Spleen (tissue), 13 donors: ENCODE measurements at places on chromosomes 2 and 18. TPM values are rescaled to one million over a fixed set of nuclear protein-coding genes. Genes with fewer than 3 reads are reported as not detected.

Gene IL1A
- not detected for total RNA-seq

Gene SP3
- 104 TPM for total RNA-seq

Gene SLC9A4
- not detected for total RNA-seq

Gene TXNDC2
- total RNA-seq = 0.37 TPM

DNA sequence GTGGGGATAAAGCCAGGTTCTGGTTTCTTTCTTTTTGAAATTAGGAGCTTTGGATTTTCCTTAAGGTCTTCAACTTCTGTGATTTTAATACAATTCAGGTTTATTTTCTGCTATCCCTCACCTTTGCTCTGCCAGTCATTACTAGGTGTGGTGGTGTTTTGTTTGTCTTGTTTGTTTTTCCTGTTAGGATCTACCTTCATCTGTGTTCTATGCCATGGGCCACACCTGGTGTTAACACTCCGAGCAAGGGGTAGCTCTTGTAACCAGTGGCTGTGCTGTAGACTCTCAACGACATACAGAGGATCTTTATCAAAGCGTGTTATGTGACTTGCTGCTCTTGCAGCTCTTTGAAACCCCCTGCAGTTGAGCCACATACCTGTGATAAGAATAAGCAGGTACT lies 38.6 kb downstream of the MGAT5 start:
- DNase-seq = no peak
- no peaks in the 10 kb centered on the region for H3K36me3 ChIP-seq
- H3K4me1 ChIP-seq = peaks cover 89% of the 10 kb centered on the region

- DNase-seq = no peak
- H3K27me3 ChIP-seq = no peaks in the 10 kb centered on the region
These were observed 30.3 kb upstream of the ACYP2 start for GRCh38 chr2:54085069-54085468.

GRCh38 chr2:209977386-209978239 lies 24.8 kb upstream of the RPE start:
- DNase-seq = no peak
- no peaks in the 10 kb centered on the region for H3K36me3 ChIP-seq
- H3K27ac ChIP-seq = no peak overlapping the region
- H3K4me1 ChIP-seq = no peaks in the 10 kb centered on the region

DNA sequence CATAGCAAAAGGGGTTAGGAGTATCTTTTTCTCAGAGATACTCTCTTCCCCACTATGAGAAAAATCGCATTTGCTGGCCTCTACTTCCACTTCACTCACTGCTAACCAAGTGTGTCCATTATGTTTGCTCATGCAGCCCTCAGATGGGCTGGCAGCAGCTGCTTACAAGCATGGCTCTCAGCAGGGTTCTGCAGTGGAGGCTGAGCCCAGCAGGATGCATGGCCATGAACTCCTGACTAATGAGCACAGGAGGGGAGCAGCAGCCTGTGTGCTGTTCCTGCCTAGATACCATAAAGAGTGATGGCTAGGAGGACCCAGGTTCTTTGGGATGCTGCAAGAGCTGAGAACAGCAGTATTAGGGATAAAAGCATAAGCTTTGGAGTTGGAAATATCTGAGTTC lies 316.9 kb upstream of the THSD7B start:
- no peaks in the 10 kb centered on the region for H3K27me3 ChIP-seq

- no peak for DNase-seq
- H3K4me3 ChIP-seq = no peak overlapping the region
- no peak overlapping the region for H3K27ac ChIP-seq
- H3K4me1 ChIP-seq = peaks cover 14% of the 10 kb centered on the region
These were observed 213.7 kb downstream of the TRIB2 start for GRCh38 chr2:12930391-12930790.

GRCh38 chr2:48312126-48312525 lies 217.8 kb upstream of the STON1 start:
- no peak for DNase-seq
- peaks cover 34% of the 10 kb centered on the region for H3K4me1 ChIP-seq
- H3K4me3 ChIP-seq = no peak overlapping the region
- no peaks in the 10 kb centered on the region for H3K27me3 ChIP-seq
- no peak overlapping the region for H3K27ac ChIP-seq
- H3K36me3 ChIP-seq = no peaks in the 10 kb centered on the region

DNA sequence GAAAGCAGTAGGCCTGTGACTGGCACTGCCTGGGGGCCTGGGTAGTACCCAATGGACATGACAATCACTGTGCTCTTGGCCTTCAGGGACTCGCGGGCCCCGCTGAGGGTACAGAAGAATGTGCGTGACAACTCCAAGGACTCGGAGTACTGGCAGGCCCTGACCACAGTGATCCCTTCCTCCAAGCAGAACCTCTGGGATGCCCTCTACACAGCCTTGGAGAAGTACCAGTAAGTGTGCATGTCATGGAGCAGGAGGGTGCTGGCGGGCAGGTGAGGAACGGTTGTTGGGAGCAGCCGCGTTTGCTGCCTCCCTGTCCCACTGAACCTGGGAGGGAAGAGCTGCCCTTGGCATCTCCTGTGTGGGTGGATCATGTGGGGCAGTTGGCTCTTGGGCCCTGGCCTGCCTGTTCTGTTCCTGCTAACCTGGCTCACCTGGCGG lies 23.3 kb downstream of the OTOF start:
- H3K4me1 ChIP-seq = peaks cover 60% of the 10 kb centered on the region
- no peaks in the 10 kb centered on the region for H3K36me3 ChIP-seq
- H3K27me3 ChIP-seq = no peaks in the 10 kb centered on the region
- no peak overlapping the region for H3K4me3 ChIP-seq
- no peak overlapping the region for H3K27ac ChIP-seq

GRCh38 chr2:233489666-233490065 lies 76.9 kb downstream of the USP40 start:
- H3K27me3 ChIP-seq = no peaks in the 10 kb centered on the region
- H3K27ac ChIP-seq = no peak overlapping the region
- DNase-seq = no peak
- no peak overlapping the region for H3K4me3 ChIP-seq

DNA sequence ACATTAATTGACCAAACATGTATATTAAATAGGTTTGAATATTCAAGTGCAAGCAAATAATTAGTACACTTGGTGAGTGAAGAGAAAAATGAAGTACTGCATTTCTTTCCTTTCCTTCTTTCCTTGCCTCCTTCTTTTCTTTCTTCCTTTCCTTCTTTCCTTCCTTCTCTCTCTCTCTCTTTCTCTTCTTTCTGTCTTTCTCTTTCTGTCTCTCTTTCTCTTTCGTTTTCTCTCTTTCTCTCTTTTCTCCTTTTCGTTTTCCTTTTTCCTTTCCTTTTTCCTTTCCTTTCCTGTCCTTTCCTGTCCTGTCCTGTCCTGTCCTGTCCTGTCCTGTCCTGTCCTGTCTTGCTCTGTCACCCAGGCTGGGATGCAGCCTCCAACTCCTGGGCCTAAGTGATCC lies 119.6 kb downstream of the SH3RF3 start:
- no peaks in the 10 kb centered on the region for H3K27me3 ChIP-seq
- H3K36me3 ChIP-seq = no peaks in the 10 kb centered on the region
- no peak for DNase-seq
- peaks cover 27% of the 10 kb centered on the region for H3K4me1 ChIP-seq
- H3K4me3 ChIP-seq = no peak overlapping the region
- H3K27ac ChIP-seq = no peak overlapping the region

- DNase-seq = no peak
- no peaks in the 10 kb centered on the region for H3K4me1 ChIP-seq
- H3K4me3 ChIP-seq = no peak overlapping the region
- no peaks in the 10 kb centered on the region for H3K27me3 ChIP-seq
- no peaks in the 10 kb centered on the region for H3K36me3 ChIP-seq
These were observed 31.0 kb downstream of the RBM43 start for GRCh38 chr2:151230627-151231140.

DNA sequence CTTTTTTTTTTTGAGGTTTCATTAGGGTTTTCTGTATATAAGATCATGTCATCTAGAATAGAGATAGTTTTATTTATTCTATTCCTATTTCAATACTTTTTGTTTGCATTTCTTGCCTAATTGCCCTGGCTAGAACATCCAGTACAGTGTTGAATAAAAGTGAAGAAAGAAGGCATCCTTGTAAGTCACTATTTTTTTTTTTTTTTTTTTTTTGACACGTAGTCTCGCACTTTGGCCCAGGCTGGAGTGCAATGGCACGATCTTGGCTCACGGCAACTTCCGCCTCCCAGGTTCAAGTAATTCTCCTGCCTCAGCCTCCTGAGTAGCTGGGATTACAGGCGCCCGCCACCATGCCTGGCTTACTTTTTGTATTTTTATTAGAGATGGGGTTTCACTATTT lies 27.8 kb upstream of the RANBP2 start:
- H3K36me3 ChIP-seq = peaks cover 2% of the 10 kb centered on the region
- H3K4me1 ChIP-seq = no peaks in the 10 kb centered on the region

GRCh38 chr2:105925390-105925789 lies 180.7 kb downstream of the NCK2 start:
- no peaks in the 10 kb centered on the region for H3K27me3 ChIP-seq
- no peak overlapping the region for H3K27ac ChIP-seq
- no peak for DNase-seq
- H3K36me3 ChIP-seq = no peaks in the 10 kb centered on the region

DNA sequence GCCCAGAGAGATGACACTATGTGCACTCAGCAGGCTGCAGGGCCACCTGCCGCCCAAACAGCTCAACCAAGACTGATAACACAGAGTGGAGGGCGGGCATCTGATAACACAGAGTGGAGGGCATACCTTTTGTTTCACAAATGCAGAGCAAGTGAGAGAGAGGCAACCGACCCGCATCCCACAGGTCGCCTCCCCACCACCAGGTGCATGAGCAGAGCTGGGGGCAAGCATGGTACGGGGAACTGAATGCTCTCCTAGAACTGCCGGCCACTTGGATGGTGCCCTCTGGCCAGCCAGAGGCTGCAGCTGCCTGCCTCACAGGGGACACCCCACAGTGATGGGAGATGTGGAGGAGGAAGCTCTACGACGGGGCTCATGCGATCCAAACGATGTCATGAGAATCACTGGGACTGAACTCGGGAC lies 49.5 kb downstream of the ANO7 start:
- H3K36me3 ChIP-seq = peaks cover 100% of the 10 kb centered on the region
- H3K27ac ChIP-seq = no peak overlapping the region
- peaks cover 14% of the 10 kb centered on the region for H3K4me1 ChIP-seq
- no peak overlapping the region for H3K4me3 ChIP-seq
- no peaks in the 10 kb centered on the region for H3K27me3 ChIP-seq

- no peaks in the 10 kb centered on the region for H3K27me3 ChIP-seq
These were observed 95.4 kb downstream of the RTN4 start for GRCh38 chr2:54954705-54955357.

GRCh38 chr2:105765415-105766299 lies 20.9 kb downstream of the NCK2 start:
- no peak overlapping the region for H3K4me3 ChIP-seq
- peaks cover 82% of the 10 kb centered on the region for H3K4me1 ChIP-seq
- peak overlapping the region; percentile 36 for H3K27ac ChIP-seq
- no peak for DNase-seq
- no peaks in the 10 kb centered on the region for H3K36me3 ChIP-seq
- no peaks in the 10 kb centered on the region for H3K27me3 ChIP-seq
